ENCODE measurements at places on chromosomes 2 and 18. TPM values are rescaled to one million over a fixed set of nuclear protein-coding genes. Genes with fewer than 3 reads are reported as not detected.

LRRC30 gene
- not detected for total RNA-seq

DNA sequence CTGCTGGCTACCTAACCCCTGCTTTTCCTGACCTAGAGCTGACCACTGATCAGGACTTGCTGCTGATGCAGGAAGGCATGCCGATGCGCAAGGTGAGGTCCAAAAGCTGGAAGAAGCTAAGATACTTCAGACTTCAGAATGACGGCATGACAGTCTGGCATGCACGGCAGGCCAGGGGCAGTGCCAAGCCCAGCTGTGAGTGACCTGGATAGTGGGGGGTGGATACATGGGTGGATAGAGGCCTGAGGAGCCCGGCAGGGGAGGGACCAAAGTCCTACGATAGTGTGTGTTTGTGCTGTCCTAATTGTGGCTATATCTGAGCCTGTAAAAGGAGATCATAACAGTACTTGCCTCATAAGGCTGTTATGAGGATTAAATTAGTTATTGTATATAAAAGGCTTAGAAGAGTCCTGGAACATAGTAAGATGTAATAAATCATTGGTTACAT is 8.2 kb downstream of the PLCD4 start:
- DNase-seq: no peak

GRCh38 chr2:36469106-36469477 is 113.5 kb downstream of the CRIM1 start:
- DNase-seq: no peak

GRCh38 chr2:200667413-200667812 is 81.6 kb downstream of the AOX1 start:
- DNase-seq: no peak

DNA sequence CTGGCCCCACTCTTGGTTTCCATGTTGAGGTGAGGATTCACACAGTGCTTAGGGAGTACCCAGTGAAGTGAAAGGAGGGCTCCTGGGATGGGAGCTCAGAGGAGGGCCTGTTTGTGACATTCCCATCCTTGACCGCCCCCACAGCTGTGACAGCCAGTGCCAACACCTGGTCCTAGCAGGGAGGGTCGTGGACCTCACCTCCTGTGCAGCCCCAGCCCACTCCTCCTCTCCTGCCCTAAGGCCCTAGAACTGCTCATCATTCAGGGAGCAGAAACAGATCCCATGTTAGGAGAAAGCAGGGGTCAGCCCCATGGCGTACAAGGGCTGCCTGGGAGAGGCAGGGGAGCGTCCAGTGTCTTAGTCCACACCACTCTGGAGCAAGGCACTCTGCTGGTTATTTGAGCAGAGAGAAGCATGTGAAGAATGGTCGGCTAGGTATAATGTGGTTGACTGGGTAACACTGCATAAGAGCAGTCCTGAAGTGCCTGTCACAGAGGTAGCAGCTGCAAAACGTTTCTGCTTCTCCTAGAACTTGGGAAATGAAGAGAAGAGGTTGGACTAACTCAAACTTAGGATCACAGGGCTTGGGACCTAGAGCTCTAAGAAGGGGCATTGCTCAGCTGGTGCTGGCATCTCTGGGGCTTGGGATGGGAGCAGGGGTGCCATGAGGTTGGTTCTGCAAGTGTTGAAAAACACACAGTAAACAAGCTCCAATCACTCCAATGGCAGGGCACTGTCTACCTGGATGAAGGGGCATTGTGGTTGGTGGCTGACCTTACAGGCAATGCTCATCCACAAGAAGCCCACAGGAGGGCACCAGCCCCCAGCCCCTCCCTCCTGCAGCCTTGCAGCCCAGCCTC is 55.6 kb downstream of the FAM168B start:
- DNase-seq: no peak

DNA sequence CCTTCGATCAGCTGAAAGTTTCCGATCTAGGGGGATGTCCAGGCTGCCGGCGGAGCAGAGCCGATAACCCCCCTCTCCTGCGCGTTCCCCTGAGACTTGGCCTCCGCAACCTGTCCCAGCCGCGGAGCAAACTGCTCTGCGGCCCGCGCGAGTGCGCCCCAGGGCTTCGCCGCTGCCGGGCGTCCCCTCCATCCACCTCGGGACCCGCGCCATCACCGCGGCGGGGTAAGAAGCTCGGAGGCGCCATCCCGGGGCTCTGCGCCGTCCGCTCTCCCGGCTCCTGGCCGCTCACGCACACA is 990 bp upstream of the GDF7 start:
- no peak for DNase-seq

DNA sequence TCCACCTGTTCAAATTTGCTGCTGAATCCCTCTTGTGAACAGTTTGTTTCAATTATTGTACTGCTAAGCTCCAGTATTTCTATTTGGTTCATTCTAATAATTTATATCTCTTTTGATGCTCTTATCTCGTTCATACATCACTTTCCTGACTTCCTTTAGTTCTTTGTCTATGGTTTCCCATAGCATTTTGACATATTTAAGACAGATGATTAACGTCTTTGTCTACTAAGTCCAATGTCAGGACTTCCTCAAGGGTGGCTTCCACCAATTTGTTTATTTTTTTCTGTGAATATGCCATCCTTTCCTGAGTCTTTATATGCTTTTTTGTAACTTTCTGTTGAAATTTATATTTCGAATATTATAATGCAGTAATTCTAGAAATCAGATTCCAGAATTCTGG is 9.6 kb downstream of the PIGN start:
- no peak for DNase-seq

GRCh38 chr2:37877457-37878315 is 47.4 kb upstream of the RMDN2 start:
- DNase-seq: peak; percentile 55

GRCh38 chr2:73036766-73037165 is 34.7 kb downstream of the SFXN5 start:
- no peak for DNase-seq

GRCh38 chr2:38146275-38146906 is 70.4 kb upstream of the CYP1B1 start:
- peak; percentile 7 for DNase-seq

GRCh38 chr18:77250501-77250925 is 865 bp downstream of the GALR1 start:
- no peak for DNase-seq

DNA sequence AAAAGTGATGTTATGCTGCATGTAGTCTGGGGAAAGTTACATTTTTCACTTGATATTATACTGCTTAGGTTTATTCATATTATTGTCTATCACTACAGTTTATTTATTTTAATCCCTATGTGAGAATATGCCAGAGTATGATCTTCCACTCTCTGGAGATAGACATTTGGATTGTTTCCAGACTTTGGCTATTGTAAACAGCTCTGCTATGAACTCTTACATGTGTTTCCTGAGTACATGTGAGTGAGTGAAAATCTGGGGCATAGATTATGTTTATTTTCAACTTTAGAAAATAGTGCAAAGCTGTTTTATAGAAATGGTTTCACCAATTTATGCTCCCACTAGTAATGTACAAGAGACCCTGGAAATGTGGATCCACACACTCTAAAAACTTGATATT is 49.0 kb upstream of the EPAS1 start:
- DNase-seq: no peak

UGT1A4 gene
- not detected for total RNA-seq

MAPK4 gene
- not detected for total RNA-seq

NEUROD1 gene
- total RNA-seq: not detected

GRCh38 chr18:3648200-3648599 is 198.2 kb downstream of the TGIF1 start:
- DNase-seq: no peak

- DNase-seq: no peak
Observed at GRCh38 chr2:29966266-29966665, 44.9 kb upstream of the ALK start.

GRCh38 chr2:39837856-39838453 is 58.9 kb upstream of the THUMPD2 start:
- DNase-seq: peak; percentile 13

ALK gene
- total RNA-seq: not detected
